Activated CD4-positive, alpha-beta T cell treated with anti-CD3 and anti-CD28 coated beads, Interleukin-2, amount 10 ng/mL, durations not matched to agents 7 days and 5 days (primary cell): ENCODE measurements at places on chromosomes 7 and 10. TPM values are rescaled to one million over a fixed set of nuclear protein-coding genes. Genes with fewer than 3 reads are reported as not detected.

GRCh38 chr7:26670290-26670689 lies 194.1 kb downstream of the SKAP2 start:
- DNase-seq: no peak
- H3K27me3 ChIP-seq: peaks cover 25% of the 10 kb centered on the region
- H3K36me3 ChIP-seq: no peaks in the 10 kb centered on the region
- H3K4me3 ChIP-seq: no peak overlapping the region
- H3K4me1 ChIP-seq: peaks cover 12% of the 10 kb centered on the region

GRCh38 chr7:23907012-23907411 lies 197.0 kb downstream of the STK31 start:
- H3K36me3 ChIP-seq: no peaks in the 10 kb centered on the region
- no peaks in the 10 kb centered on the region for H3K4me1 ChIP-seq
- no peak overlapping the region for H3K27ac ChIP-seq
- peaks cover 7% of the 10 kb centered on the region for H3K27me3 ChIP-seq
- no peak for DNase-seq

GRCh38 chr7:101605611-101606497 lies 23.2 kb downstream of the MYL10 start:
- H3K4me1 ChIP-seq: no peaks in the 10 kb centered on the region
- H3K27me3 ChIP-seq: peaks cover 2% of the 10 kb centered on the region
- no peaks in the 10 kb centered on the region for H3K36me3 ChIP-seq
- no peak overlapping the region for H3K27ac ChIP-seq

DNA sequence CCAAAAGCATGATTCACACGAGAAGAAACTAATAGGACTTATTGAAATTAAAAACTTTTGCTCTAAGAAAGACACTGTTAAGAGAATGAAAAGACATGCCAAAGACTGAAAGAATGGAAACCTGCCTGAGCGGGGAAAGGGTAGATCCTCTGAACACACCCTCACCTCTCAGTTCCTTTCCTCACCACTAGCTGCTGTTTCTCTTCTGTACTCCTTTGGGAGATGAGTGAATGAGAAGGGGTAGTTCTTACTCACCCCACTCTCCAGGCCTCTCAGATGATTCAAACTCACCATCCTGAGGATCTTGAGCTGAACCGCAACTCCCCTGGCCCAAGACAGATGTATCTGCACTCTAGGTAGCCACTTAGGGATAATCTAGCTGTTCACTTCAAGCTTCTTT lies 41.9 kb downstream of the IQUB start:
- H3K4me3 ChIP-seq: no peak overlapping the region
- DNase-seq: no peak
- H3K27me3 ChIP-seq: peaks cover 8% of the 10 kb centered on the region
- H3K27ac ChIP-seq: no peak overlapping the region
- no peaks in the 10 kb centered on the region for H3K4me1 ChIP-seq
- H3K36me3 ChIP-seq: no peaks in the 10 kb centered on the region

DNA sequence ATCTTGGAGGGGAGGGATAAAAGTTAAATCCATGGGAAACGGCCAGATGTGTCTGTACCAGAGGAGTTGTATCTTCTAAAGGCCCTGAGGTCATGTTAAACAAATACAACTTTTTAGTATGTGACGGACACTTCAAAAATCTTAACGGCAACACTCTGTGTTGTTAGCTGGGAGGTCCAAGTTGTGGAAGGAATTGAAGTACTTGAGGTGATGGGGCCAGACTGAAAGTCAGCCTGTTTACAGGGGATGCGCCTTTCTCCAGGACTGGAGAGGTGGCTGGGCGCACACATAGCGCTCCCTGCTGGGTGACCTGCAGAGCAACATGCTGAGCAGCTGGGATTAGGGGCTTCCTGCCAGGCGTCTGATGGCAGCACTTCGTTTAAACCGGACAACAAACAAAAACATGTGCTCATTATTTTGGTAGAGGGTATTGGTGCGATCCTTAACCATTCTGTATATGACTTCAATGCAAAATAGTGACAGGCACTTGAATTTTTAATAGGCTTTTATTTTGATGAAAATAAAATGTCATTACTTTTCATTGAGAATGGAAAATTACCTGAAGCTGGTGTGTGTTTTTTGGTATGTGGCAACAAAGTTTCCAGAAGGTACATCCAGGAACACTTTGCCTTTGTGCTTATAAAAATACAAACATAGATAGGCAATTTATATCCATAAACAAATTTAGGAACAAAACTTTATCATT lies 198.2 kb downstream of the MLLT10 start:
- peak overlapping the region; percentile 34 for H3K27ac ChIP-seq
- DNase-seq: peak; percentile 58
- H3K4me3 ChIP-seq: no peak overlapping the region
- peaks cover 43% of the 10 kb centered on the region for H3K4me1 ChIP-seq
- H3K36me3 ChIP-seq: peaks cover 47% of the 10 kb centered on the region

GRCh38 chr10:100501423-100501822 lies 18.2 kb downstream of the SEC31B start:
- no peaks in the 10 kb centered on the region for H3K27me3 ChIP-seq
- DNase-seq: no peak
- peaks cover 92% of the 10 kb centered on the region for H3K4me1 ChIP-seq
- peak overlapping the region; percentile 22 for H3K27ac ChIP-seq
- no peak overlapping the region for H3K4me3 ChIP-seq

- no peak overlapping the region for H3K4me3 ChIP-seq
- no peak for DNase-seq
- H3K27ac ChIP-seq: no peak overlapping the region
- H3K27me3 ChIP-seq: peaks cover 17% of the 10 kb centered on the region
These were observed 22.7 kb downstream of the HECW1 start for GRCh38 chr7:43135129-43135528.

DNA sequence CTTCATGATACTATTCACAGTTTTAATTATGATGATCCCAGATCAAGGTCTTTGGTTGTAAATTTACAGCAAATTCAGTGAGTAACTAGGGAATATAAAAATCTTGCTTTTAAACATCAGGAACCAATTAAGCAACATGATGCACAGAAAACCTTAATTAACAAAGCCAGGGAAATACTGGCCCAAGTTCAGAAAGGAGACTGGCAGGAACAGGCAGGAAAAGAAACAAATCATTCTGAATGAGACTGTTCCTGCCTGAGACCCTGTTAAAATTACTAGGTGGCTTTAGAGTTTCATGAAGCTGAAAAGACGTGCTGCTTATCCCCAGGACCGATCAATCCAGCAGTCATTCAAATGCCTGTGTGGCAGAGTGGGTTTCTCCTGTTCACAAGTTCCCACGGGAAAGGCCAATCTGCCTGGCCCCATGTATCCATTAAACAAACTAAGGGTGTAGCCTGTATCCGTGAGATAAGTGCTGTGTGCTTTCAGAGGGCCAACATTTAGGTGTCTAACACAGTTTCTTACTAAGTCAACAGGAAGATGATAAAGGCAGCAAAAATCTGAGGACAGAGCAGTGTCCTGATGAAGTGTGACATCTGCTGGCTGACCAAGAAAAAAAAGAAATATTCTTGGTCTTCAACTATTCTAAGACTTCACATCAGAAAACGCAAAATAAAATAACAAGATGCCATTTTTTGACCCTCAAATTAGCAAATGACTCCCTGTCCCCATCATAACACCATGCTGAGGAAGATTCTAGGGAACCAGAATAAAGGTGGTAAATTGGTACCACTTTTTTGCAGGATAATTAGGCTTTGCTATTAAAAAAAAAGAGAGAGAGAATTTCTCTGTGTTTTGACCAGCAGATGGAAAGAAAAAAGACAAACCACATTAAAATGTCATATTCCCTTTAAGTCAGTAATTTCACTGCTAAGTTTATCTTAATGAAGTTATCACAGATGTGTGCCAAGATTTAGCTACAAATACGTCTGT lies 34.2 kb downstream of the PUS7 start:
- peaks cover 4% of the 10 kb centered on the region for H3K4me1 ChIP-seq
- no peak overlapping the region for H3K4me3 ChIP-seq
- peaks cover 4% of the 10 kb centered on the region for H3K36me3 ChIP-seq
- H3K27ac ChIP-seq: peak overlapping the region; percentile 63

DNA sequence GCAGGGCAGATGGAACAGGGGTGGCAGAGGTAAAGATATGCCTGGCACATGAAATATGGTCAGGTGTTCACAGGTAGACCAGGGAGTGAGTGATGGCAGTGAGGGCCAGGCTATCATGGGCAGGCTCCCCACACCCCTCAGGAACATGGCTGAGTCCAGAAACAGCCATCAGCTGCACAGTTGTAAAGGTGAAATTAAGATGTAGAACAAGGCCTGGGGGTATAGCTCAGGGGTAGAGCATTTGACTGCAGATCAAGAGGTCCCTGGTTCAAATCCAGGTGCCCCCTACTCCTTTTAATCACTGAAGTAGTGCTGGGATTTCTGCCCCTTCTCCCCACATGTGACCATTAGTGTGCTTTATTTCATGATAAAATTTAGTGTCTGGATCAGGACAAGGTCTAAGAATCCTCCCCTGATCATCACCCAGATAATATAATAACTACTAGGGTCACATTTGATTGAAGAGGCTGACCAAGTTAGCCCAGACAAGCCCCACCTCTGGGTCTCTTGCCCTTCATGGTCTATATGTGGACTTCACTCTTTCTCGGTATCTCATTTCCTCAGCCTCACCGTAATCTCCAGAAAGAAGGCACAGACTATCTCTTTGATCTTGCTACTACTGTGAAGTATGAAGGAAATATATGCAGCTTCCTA lies 69.0 kb downstream of the ZNF783 start:
- peaks cover 15% of the 10 kb centered on the region for H3K27me3 ChIP-seq
- no peak for DNase-seq
- H3K4me3 ChIP-seq: no peak overlapping the region
- no peaks in the 10 kb centered on the region for H3K4me1 ChIP-seq

DNA sequence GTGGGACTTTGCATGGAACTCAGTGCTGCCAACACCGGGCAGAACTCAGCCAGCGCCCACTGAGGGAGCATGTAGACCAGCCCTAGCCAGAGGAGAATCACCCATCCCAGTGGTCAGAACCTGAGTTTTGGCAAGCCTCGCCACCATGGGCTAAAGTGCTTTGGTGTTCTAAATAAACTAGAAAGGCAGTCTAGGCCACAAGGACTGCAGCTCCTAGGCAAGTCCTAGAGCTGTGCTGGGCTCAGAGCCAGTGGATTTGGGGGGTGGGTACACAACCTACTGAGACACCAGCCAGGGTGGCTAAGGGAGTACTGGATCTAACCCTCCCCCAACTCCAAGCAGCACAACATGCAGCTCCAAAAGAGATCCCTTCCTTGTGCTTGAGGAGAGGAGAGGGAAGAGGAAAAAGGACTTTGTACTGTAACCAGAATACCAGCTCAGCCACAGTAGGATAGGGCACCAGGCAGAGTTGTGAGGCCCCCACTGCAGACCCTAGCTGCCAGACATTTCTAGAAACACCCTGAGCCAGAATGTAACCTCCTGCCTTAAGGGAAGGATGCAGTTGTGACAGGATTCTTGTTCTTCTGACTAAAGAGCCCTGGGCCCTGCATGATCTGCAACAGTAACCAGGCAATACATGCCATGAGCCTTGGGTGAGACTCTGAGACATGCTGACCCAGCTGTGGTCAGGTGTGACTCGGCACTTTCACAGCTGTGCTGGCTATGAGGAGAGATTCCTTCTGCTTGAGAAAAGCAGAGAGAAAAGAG lies 24.4 kb downstream of the GSDME start:
- peaks cover 21% of the 10 kb centered on the region for H3K4me1 ChIP-seq
- H3K36me3 ChIP-seq: no peaks in the 10 kb centered on the region
- no peak overlapping the region for H3K27ac ChIP-seq
- DNase-seq: no peak
- H3K4me3 ChIP-seq: no peak overlapping the region
- peaks cover 25% of the 10 kb centered on the region for H3K27me3 ChIP-seq

DNA sequence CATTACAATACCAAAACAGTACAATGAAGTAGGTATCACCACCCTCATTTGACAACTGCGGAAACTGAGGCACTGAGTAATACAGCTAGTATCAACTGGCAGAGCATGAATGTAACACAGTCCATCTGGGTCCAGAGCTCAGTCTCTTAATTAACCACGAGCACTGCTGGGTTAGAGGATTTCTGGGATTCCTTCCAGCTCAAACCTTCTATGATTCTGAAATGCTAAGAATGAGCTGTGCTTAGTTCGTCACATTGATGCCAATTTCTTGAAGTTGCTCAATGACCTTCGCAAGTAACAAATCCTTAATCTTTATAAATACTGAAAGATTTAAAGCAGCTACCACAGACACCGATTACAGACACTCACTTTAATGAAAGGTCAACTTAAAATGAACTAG lies 62.5 kb downstream of the SGMS1 start:
- no peak for DNase-seq
- H3K27ac ChIP-seq: no peak overlapping the region
- H3K4me1 ChIP-seq: peaks cover 2% of the 10 kb centered on the region
- H3K27me3 ChIP-seq: no peaks in the 10 kb centered on the region
- no peaks in the 10 kb centered on the region for H3K36me3 ChIP-seq
- no peak overlapping the region for H3K4me3 ChIP-seq

DNA sequence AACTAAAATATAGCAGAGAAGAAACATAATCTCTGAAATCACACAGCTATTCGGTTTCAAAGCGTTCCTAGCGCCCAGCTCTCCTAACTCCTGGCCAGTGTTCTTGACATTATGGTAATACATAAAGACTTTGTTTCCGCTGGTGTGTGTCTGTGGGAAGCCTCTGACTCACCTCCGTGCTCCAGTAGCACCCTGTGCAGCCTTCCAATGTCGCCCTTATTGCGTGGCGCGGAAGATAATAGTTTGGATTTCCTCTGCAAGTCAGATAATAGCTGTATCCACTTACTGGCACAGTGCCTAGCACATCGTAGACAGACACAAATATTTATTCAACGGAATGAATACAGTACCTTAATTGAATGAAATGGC lies 570 bp downstream of the BMS1 start:
- H3K27me3 ChIP-seq: peaks cover 2% of the 10 kb centered on the region
- DNase-seq: peak; percentile 18
- peaks cover 15% of the 10 kb centered on the region for H3K36me3 ChIP-seq
- H3K27ac ChIP-seq: peak overlapping the region; percentile 94

- H3K27me3 ChIP-seq: no peaks in the 10 kb centered on the region
- no peak overlapping the region for H3K4me3 ChIP-seq
- DNase-seq: no peak
- peaks cover 8% of the 10 kb centered on the region for H3K4me1 ChIP-seq
- H3K27ac ChIP-seq: no peak overlapping the region
These were observed 301.3 kb upstream of the KLF6 start for GRCh38 chr10:4086131-4086898.

- no peak overlapping the region for H3K4me3 ChIP-seq
- H3K36me3 ChIP-seq: no peaks in the 10 kb centered on the region
- H3K27ac ChIP-seq: no peak overlapping the region
- no peaks in the 10 kb centered on the region for H3K4me1 ChIP-seq
- no peaks in the 10 kb centered on the region for H3K27me3 ChIP-seq
These were observed 93.6 kb upstream of the WNT16 start for GRCh38 chr7:121235201-121235600.

CYP3A4 gene
- not detected for total RNA-seq

OR2A1 gene
- total RNA-seq: 0.17 TPM

ITGA8 gene
- not detected for total RNA-seq

TRIM50 gene
- not detected for total RNA-seq

CDK6 gene
- total RNA-seq: 95.4 TPM

SEMA3C gene
- not detected for total RNA-seq

TYW1B gene
- total RNA-seq: 4.5 TPM

ASZ1 gene
- total RNA-seq: not detected
